GOT3 (cell line): ENCODE measurements at places on chromosomes 16 and 17.

- DNase-seq: no peak
Observed at GRCh38 chr17:80421381-80422090, 6.6 kb downstream of the ENDOV start.

- DNase-seq: no peak
Observed at GRCh38 chr16:20271893-20272292, 55.4 kb downstream of the GP2 start.

GRCh38 chr16:11104168-11105037 is 151.6 kb downstream of the SOCS1 start:
- no peak for DNase-seq

DNA sequence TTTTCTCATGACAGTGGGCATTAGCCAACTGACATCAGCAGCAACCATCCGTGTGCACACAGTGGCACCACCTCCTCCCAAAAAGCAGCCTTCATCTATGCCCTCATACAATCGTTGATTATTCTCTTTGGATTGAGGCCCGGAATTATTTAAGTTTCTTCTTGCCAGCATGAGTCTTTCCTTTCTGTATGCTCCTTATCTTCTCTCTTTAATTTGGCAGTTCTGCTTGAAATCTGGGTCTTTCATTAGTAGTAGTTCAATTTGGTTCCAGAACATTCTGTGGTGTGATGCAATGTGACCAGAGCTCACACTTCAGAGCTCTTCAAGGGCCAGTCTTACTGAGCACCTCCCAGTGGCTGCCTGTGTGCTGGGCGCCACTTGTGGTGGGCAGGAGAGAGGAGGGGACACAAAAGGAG is 52.2 kb upstream of the STH start:
- no peak for DNase-seq

- DNase-seq: no peak
Observed at GRCh38 chr17:54544249-54544648, 356.4 kb upstream of the TOM1L1 start.

DNA sequence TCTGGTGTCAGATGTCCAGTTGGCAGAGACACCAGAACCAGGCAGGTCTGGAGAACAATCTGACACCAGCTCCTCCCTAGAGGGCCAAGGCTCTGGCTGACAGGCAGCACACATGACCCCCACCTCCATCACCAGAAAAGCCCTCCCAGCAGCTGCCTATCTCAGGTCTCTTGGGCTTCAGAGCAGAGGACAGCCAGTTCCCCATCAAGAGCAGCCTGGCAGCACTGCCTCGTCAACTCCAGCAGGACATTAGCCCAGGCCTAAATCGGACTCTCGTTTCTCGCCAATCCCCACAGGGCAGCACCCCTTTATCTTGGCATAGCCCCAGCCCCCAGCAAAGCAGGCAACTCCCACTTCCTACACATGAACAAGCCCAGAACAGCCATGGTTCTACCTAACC is 4.4 kb downstream of the JUP start:
- DNase-seq: no peak

GRCh38 chr16:54281535-54282201 is 4.9 kb downstream of the IRX3 start:
- DNase-seq: no peak
